ENCODE measurements at places on chromosomes 7 and 10.

DNA sequence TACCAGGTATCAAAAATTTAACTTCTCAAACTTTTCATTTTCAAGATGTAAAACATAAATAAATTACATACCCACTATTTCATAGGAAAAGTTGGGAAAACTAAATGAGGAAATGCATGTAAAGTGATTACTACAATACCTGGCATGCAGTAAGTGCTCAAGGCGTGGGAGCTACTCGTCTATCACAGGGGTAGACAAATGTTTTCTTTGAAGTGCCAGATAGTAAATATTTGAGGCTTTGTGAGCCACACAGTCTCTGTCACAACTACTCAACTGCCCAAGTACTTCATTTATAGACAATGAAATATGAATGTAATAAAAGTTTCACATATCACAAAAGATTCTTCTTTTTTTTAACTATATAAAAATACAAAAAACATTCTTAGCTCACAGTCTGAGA lies 96.4 kb upstream of the PCGF5 start:
- no peak for DNase-seq

- no peak for DNase-seq
These were observed 226.4 kb downstream of the MAD1L1 start for GRCh38 chr7:2006231-2006771.

GRCh38 chr7:123367484-123368122 lies 166.8 kb downstream of the IQUB start:
- no peak for DNase-seq

GRCh38 chr10:95861386-95861785 lies 46.4 kb upstream of the CC2D2B start:
- no peak for DNase-seq

DNA sequence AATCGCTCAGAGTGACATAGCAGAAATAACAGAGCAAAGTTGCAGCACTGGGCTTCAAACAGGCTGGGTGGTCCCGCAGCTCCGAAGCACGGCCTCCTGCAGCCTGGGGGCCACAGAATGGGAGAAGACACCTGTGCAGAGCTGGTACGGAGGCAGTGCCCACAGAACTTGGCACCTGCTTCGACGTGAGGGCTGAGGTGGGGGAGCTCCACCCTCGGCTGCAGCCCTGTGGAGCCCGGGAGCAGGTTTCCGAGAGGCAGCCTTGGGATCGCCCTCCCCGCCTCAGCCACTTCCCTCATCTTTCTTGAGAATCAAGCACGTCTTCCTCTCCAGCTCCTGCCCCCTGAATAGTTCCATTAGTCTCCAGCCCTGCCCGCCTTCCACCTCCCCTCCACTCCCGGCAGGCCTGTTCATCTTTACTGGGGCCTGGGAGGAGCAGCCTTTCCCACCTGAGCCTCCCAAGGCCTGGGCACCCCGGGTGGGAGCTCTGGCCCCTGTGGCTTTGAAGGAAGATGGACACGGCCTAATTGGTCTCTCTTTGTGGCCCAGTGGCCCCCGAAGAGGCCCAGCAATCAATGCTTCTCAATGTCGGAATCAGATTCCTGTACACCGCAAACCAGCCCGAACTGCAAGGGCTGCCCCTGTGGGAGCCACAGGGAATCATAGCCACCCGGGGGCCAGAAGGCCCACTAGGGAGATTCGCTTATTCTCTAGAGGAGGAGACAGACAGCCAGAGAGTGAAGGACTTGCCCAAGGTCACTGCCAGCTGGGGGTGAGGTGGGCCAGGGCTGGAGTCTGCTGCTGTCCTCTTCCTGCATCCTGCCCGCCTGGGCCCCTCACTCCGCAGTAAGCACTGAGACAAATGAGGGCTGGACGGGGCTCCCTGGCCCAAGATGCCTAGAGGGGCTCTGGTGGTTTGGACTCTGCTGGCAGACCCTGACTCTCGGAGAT lies 17.0 kb upstream of the PCBD1 start:
- DNase-seq, result no peak

- no peak for DNase-seq
These were observed 333.8 kb downstream of the GALNT17 start for GRCh38 chr7:71465741-71466189.

DNA sequence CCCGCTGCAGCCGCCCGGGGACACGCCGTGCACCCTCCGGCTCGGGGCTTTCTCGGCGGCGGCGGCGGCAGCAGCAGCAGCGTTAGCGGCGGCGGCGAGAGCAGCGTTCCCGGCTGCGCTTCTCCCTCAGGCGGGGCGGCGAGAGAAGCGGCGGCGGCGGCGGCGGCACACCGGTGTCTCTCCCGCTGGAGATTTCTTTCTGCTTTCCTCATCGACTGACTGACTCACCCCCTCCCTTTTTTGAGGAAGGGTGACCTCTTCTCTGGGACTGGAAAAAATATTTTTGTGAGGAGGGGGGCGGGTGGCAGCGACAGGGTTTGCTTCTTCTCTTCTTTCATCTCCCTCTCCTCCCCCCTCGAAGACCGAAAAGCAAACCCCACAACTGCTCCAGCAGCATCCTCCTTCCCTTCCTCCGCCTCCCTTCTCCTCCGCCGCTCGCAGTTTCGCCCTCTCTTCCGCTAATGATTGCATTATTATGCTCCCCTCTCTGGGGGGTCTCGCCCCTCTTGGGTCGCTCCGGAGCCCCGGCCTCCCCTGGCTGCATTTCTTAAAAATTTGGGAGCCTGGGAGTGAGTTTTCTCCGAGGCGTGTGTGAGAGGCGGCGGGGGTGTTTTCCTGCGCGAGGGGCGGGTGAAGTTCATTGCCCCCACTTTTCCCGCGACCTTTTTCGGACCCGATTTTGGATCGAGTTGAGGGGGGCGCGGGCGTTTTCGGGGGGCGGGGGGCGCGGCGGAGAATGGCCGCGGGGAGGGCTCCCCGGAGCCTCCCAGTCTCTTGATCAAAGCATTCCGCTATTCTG lies 411 bp downstream of the AUTS2 start:
- DNase-seq, result no peak

GRCh38 chr10:73859428-73859783 lies 14.9 kb downstream of the CAMK2G start:
- DNase-seq, result peak; percentile 56

- DNase-seq, result no peak
These were observed 546.9 kb downstream of the TCERG1L start for GRCh38 chr10:130764651-130765050.

DNA sequence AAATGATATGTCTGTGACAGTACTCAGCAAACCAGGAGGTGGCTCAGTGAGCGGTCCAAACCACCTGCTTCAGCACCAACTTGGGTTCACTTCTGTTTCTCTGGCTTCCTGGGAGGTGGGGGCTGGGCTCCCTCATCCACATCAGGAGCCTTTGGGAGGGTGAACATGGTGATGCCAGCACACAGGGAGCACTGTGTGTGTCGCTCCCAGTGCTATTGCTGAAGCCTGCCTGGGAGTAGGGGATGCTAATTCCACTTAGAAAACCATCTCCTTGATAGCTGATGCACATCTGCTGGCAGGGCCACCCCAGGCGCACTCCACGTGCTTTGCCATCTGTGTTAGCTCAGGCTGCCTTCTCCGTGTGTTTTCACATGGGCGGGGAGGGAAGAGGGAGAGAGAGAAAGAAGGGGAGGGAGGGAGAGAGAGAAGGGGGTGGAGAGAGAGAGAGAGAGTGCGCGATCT lies 58.0 kb downstream of the RAMP3 start:
- DNase-seq, result no peak

GRCh38 chr7:29641651-29642050 lies 78.0 kb downstream of the PRR15 start:
- DNase-seq, result no peak

GRCh38 chr7:128858380-128859231 lies 4.0 kb upstream of the ATP6V1F start:
- DNase-seq, result no peak

DNA sequence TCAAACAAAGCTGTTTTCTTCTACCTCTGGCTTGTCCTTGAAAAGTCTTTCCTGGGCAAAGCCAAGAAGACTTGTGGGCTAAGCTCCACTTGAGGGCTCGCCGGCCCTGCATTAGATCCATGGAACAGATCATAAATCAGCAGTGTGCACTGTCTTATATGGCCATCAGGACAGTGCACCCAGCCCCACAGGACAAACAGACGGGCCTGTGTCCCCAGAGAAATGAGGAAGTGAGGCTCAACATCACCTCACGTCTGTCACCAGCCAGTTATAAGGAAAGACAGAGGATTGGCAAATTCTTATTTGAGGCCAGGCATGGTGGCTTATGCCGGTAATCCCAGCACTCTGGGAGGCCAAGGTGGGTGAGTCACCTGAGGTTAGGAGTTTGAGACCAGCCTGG lies 12.3 kb upstream of the IFT22 start:
- DNase-seq, result no peak

- DNase-seq, result no peak
These were observed 4.1 kb upstream of the OIT3 start for GRCh38 chr10:72889391-72889831.

DNA sequence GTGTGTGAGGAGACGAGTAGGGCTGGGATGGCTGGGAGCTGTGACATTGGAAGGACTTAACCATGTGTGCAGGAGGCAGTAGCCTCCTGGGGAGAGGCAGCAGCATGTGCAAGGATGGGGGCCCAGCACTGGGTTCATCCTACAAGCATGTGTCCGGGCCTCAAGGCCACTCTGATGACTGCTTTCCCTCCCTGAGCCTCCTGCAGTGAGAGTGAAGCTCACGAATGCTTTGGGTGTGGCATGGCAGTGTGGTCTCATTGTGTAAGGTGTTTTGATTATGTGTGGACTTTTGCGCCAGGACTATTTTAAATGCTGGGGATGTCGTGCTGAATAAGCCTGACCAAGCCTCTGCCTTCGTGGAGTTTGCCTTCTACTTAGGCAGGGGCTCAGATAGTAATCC lies 122.0 kb upstream of the INSYN2A start:
- DNase-seq, result no peak

DNA sequence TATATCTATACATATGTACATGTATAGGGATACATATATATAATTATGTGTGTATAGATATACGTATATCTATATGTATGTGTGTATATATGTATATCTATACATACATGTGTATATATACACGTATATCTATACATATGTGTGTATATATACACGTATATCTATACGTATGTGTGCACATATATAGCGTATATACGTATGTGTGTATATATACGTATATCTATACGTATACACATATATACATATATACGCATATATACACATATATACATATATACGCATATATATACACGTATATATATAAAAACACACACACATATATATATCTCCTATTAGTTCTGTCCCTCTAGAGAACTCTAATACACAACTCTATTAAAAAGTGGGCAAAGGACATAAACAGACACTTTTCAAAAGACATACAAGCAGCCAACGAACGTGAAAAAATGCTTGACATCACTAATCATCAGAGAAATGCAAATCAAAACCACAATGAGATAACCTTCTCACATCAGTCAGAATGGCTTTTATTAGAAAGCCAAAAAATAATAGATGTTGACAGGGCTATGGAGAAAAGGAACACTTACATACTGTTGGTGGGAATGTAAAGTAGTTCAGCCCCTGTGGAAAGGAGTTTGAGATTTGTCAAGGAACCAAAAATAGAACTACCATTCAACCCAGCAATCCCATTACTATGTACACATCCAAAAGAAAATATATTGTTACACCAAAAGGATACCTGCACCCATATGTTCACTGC lies 22.0 kb upstream of the TMEM120A start:
- no peak for DNase-seq

GRCh38 chr10:13485623-13486022 lies 43.2 kb downstream of the BEND7 start:
- no peak for DNase-seq

DNA sequence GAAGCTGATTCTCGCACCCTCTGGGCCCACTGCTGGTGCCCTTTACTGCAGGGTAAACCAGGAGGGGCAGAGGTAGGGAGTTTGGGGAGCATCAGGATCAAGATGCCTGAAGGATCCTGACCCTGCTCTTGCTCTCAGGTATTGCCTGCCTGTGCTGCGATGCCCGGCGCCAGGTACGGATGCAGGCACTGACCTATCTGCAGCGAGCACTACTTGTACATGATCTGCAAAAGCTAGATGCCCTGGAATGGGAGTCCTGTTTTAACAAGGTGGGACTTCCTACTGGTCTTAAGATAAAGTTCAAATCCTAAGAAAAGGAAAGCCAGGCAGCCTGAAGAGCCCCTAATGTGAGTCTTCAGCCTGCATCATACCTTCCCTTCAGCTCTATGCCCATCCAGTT lies 16.1 kb upstream of the NFKB2 start:
- DNase-seq, result no peak

- DNase-seq, result no peak
These were observed 181.3 kb downstream of the MAGI2 start for GRCh38 chr7:79272066-79272669.

GRCh38 chr7:92949748-92950147 lies 113.4 kb upstream of the CDK6 start:
- DNase-seq, result no peak

DNA sequence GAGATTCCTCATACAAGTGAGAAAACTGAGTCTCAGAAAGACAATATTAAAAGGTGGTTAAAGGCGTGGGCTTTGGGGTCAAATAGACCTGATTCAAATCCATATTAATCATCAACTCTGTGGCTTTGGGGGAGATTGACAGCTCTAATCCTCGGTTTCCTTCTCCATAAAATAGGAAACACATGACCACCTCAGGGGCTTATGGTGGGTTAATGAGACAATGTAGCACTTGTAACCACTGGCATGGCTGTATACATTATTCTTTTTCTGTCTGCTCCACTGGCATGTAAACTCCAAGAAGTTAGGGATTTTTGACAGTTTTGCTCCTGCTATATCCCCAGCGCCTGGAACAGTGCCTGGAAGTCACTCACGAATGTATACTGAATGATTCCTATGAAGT lies 120.8 kb upstream of the GAD2 start:
- no peak for DNase-seq

GRCh38 chr10:114618722-114619121 lies 39.4 kb downstream of the ABLIM1 start:
- no peak for DNase-seq

- no peak for DNase-seq
These were observed 95.8 kb downstream of the MACC1 start for GRCh38 chr7:20121404-20121803.

DNA sequence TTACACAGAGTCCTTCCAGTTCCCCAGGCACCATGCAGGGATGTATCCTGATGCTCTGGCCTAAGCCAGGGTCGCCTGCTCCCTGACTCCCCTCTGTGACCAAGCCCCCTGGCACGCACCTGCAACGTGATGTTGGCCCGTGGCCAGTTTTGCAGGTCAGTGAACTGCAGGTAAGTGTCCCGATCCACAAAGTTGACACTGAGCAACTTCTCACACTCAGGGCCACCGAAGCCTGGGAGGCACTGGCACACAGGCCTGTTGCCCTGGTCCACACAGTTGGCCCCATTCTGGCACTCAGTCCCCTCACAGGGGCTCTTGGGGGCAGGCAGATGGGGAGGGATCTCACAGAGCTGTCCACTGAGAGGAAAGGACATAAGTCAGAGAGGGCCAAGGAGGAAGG lies 174.3 kb downstream of the LCOR start:
- no peak for DNase-seq

- DNase-seq, result no peak
These were observed 115.5 kb upstream of the STK17A start for GRCh38 chr7:43467406-43467805.

GRCh38 chr10:82278401-82279182 lies 403.6 kb downstream of the NRG3 start:
- DNase-seq, result no peak

Measured in CD4-positive, alpha-beta T cell treated with Interleukin-10 for 1 hour (primary cell).